ENCODE measurements at places on chromosomes 6 and 20.

DNA sequence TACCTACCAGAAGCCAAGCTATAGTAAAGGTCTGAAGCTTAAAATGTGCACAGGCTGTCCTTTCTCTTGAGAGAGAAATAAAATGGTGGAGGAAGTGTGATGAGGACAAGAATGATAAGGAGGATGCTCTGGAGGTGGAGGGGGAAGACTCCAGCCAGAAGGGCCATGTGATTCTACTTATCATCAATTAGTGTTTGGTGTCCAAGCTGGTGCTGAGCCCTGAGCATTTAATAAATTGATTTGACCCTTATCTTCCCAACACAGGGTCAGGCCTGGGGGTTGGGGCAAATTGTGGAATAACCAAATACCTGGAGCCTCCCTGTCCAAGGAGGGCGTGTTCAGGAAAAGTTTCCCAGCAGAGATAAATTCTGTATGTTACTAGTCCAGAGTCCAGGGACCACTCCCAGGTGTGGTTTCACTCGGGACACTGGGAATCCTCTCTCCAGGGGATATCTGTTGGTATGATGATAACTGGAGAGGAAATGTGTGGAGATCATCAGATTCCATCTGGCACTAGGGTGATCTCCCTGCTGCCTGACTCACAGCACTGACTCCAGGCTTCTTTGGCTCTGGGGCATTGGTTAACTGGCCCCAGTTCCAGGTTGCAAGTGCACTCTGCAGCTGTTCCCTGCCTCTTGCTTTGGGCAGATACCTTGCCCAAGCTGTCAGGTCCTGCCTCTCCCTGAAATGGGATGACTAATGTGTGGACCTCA, 3.8 kb upstream of the MYBL2 start:
- no peak for DNase-seq

DNA sequence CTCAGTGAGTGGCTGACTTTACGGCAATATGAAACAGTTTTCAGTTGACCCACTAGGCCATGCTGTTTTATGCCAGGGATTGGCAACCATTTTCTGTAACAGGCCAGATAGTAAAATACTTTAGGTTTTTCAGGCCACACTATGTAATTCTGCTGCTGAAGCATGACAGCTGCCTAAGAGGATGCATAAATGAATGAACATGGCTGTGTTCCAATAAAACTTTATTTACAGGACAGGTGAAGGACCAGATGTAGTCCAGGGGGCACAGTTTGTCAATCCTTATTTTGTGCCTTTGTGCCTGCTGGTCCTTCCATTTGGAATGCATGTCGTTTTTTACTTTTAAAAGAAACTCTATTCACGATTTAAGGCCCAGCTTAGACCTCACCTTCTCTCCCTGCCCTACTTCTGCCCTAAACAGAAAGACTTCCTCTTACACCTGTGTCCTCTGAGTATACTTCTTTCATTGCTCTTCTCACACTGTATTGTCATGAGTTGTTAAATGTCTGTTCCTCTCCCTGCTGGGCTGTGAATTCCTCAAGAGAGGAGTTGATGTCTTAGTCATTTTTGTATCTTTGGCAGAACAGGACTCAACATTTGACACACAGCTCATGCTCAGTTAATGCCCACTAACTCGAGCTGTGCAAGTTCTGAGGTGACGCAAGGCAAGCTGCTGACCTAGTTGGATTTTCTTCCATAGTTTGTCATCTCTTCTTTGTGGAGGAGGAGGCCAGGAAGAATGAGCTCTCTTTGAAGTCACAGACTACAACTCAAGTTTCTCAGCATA, 90.1 kb upstream of the MAP7 start:
- DNase-seq = no peak

DNA sequence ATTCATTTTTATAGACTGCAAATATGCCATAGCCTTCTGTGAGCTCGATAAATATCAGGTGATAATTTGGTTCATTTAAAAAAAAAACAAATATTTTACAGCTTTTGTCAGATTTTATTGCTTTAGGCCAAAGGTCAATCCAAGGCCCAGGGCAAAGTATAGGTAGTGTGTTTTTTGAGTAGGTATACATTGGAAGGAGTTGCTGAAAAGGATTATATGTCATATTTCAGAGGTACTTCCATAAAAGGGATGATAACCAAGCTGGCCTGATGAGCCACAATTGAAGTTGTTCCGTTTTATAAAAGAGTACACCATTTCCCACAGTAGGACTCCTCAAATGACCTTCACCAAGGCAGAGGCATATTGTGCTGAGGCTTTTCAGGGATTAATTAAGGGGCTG, 452.8 kb upstream of the FLRT3 start:
- no peak for DNase-seq

DNA sequence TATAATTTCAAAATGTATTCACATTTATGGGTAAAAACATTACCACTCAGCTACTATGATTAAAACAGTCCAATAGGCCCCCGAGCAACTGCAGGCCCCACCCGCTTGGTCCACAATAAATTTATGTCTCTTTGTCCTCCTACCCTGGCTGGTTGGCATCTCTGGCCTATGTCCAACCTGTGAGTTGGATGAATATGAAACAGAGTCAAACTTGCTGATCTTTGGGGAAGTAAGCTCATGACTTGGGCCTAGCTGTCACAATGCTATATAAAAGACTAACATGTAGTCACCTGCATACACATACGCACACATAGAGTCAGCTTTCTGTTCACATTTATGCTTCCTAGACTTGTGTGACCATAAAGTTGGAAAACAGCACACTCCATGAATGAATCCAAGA, 20.5 kb downstream of the MAP7 start:
- no peak for DNase-seq

GRCh38 chr6:47551670-47552069, 74.1 kb downstream of the CD2AP start:
- DNase-seq = no peak

DNA sequence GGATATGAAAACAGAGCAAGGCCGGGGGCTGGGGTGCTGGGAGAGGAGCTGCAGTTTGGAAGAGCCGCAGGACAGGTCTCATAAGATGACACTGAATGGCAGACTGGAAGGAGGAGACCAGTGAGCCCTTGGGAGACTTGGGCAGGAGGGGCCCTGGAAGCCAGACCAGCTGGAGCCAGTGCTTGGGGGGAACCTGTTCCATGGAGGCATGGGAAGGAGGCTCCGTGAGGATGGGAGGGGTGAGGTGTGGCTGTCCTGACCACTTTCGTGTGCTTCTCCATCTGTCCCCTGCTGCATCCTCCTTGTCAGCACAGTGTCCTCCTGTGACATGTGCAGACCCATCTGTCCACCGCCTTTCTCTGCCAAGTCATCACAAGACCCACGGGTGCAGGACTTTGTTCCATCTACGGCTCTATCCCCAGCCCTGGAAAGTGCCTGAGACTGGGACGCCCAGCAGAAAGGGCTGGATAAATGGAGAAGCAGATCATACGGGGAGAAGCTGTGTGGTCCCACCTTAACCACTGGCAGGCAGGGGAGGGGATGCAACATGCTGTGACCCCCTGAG, 84.8 kb upstream of the MPC1 start:
- no peak for DNase-seq

- DNase-seq = no peak
Measured at GRCh38 chr6:32439602-32440214, at the start of gene HLA-DRA. Gene HLA-DRA (plus strand): TSS chr6:32439887. CDS start chr6:32439951, 64 bp downstream.

Data from stimulated activated CD4-positive, alpha-beta T cell treated with anti-CD3 and anti-CD28 coated beads, Interleukin-4, amount 100 ng/mL, for 48 hours (primary cell).